Brain pericyte (primary cell): ENCODE measurements at places on chromosomes 6 and 20.

DNA sequence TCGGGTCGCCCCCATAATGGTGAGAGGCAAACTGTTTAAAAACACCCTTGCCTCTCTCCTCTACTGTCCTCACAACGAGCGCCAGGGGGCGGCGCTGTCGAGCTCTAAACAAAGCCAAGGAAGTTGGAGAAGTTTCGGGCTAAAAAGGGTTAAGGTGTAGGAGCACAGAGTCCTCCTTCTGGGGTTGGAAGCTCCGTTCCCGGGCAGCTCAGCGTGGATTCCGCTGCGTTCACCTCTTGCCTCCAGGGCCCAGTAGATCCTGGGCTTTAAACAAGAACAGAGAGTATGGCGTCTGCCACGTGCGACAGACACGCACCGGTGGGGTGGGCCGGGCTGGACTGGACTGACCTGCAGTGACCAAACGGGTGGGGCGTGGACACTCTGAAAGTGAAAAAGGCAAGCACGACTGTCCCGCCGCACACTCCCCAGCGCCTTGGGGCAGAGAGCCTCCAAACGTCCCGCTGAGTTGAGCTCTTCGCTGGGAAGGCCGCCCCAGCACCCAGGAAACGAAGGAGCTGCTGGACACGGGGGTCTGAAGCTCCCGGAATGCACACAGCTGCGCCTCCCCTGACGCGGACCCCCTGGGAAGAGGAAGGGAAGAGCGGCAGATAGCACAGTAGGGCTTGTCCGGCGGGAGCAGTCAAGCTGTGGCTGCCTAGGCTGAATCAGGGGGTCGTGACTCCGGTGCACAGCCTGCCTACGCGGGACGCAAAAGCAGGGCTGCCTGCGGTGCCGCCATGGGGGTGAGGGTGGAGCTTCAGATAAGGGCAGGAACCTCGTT, 1.6 kb upstream of the THBD start:
- DNase-seq: peak; percentile 65

DNA sequence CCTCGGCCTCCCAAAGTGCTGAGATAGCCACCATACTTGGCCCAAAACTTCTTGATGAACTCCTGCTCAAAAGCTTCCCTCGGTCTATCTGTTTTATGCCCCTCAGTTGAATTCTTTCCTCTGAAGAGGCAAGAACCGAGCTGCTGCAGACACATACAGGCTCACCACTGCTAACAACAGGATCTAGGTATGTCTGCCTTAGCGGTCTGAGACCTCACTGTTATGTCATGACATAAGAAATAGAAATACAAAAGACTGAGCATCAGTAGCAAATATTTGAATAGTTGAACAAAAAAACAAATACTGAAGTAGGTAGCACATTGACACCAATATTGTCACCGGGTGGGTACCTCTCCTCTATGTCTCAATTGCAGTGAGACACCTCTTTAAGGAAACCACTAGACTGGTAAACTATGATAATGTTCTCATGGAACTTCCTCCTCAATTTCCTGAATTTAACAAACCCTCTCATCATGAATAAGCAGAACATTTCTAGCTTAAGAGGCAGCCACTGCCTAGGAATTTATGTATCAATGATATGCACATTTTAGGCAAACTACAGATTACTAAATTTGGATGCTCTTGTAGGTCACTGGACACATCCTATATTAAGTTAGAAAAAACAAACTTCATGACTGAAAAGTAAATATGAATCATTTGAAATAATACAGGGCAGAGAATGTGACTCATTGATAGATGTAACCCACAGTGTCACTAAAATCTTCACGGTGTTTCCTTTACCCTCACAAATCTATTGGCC, 9.4 kb upstream of the STXBP5 start:
- no peak for DNase-seq

- DNase-seq: no peak
These were observed 244.4 kb downstream of the SLC24A3 start for GRCh38 chr20:19456595-19457395.

- no peak for DNase-seq
These were observed 43.5 kb upstream of the NFATC2 start for GRCh38 chr20:51586005-51586440.

DNA sequence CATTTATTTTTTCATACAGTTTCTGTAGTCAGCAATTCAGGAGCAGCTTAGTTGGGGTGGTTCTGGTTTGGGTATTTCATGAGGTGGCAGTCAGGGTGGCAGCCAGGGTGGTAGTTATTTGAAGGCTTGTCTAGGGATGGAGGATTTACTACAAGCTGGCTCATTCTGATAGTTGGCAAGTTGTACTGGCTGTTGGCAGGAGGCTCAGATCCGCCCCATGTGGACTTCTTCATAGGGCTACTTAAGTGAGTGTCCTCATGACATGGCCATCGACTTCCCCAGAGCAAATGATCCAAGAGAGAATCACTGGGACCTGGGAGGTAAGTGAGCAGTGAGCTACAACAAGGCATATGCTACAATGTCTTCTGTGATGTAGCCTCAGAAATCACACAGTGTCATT, 22.4 kb upstream of the CDKAL1 start:
- no peak for DNase-seq

GRCh38 chr6:41786451-41787218, 859 bp upstream of the TOMM6 start:
- DNase-seq: peak; percentile 24
